ENCODE measurements at places on chromosomes 2 and 18. TPM values are rescaled to one million over a fixed set of nuclear protein-coding genes. Genes with fewer than 3 reads are reported as not detected.
A peak's percentile ranks its signal among the peaks of the same experiment; 100 is the strongest.

DNA sequence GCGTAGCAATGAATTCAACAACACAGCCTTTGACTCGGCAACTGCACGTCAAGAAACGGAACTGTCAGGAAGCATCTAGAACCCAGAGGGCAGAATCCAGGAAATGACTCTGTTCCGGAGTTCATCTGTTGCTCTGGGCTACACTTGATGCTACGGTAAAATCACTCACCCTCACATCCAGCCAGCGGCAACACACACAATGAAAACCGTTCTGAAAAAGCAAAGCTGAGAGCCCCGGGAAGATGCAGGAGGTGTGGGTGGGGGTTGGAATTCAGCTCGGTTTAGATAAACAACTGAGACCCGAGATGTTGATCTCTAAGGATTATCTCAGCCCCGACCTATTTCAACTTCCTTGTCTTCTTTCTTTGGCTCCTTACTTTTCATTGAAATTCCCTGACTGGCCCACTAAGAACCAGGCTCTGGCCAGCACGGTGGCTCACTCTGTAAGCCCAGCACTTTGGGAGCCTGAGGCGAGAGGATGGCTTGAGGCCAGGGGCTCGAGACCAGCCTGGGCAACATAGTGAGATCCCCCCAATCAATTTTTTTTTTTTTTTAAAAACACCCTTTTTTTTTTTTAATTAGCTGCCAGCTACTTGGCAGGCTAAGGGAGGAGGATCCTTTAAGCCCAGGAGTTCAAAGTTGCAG is 13.3 kb upstream of the RAB17 start:
- H3K4me3 ChIP-seq: peak overlapping the region; percentile 5
- H3K4me1 ChIP-seq: peaks cover 20% of the 10 kb centered on the region
- no peaks in the 10 kb centered on the region for H3K27me3 ChIP-seq
- H3K27ac ChIP-seq: peak overlapping the region; percentile 78

DNA sequence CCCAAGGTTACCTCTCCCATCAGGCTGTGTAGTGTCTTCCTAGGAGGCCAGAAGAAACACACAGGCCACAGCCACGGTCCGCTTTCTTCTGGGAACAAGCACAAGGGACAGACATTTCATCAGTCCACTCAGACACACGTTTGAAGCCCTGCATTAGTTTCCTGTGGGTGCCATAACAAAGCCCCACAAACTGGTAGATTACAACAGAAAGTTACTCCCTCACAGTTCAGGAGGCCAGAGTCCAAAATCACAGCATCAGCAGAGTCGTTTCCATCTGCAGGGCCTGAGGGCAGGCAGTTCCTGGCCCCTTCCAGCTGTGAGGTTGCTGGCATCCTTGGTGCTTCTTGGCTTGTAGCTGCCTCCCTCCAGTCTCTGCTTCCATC is 8.8 kb upstream of the PRLH start:
- H3K4me3 ChIP-seq: no peak overlapping the region
- peaks cover 10% of the 10 kb centered on the region for H3K27me3 ChIP-seq
- H3K27ac ChIP-seq: peak overlapping the region; percentile 18
- no peaks in the 10 kb centered on the region for H3K36me3 ChIP-seq
- peaks cover 12% of the 10 kb centered on the region for H3K4me1 ChIP-seq

GRCh38 chr18:55338978-55339650 is 248.9 kb downstream of the TCF4 start:
- peaks cover 2% of the 10 kb centered on the region for H3K4me1 ChIP-seq
- no peak overlapping the region for H3K27ac ChIP-seq
- no peaks in the 10 kb centered on the region for H3K36me3 ChIP-seq
- DNase-seq: no peak

The TMEM214 gene
- 54.1 TPM for total RNA-seq

GRCh38 chr18:41155025-41155424 is 800.0 kb upstream of the PIK3C3 start:
- no peak overlapping the region for H3K27ac ChIP-seq
- no peaks in the 10 kb centered on the region for H3K36me3 ChIP-seq
- H3K27me3 ChIP-seq: no peaks in the 10 kb centered on the region
- DNase-seq: no peak

- no peaks in the 10 kb centered on the region for H3K4me1 ChIP-seq
- H3K4me3 ChIP-seq: no peak overlapping the region
- no peak for DNase-seq
- no peaks in the 10 kb centered on the region for H3K36me3 ChIP-seq
Observed at GRCh38 chr2:17373741-17374140, 144.5 kb downstream of the RAD51AP2 start.

- H3K27me3 ChIP-seq: no peaks in the 10 kb centered on the region
- peak; percentile 36 for DNase-seq
- H3K27ac ChIP-seq: peak overlapping the region; percentile 78
- peaks cover 29% of the 10 kb centered on the region for H3K36me3 ChIP-seq
- H3K4me3 ChIP-seq: no peak overlapping the region
- peaks cover 56% of the 10 kb centered on the region for H3K4me1 ChIP-seq
Observed at GRCh38 chr2:168165397-168165796, 82.0 kb downstream of the STK39 start.

DNA sequence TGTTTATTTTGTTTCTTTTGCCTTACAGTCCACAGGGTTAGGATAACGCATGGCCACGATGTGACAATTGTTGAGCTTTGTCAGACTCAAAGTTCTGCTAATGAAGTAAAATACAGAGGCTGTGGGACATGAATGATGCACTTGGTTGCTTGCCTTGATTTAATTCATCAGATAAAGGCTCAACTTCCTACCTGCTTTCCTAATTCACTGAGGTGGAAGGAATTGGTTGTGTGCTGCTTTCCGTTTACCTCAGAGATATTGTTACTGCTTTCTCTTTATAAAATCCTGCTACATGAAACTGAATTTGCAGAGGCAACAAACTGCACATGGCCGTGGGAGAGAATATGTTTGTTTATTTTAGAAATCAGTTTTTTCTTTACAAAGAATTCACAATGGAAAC is 6.6 kb downstream of the RIT2 start:
- no peaks in the 10 kb centered on the region for H3K36me3 ChIP-seq
- no peaks in the 10 kb centered on the region for H3K27me3 ChIP-seq

GRCh38 chr2:30184035-30184434 is 37.2 kb downstream of the YPEL5 start:
- no peaks in the 10 kb centered on the region for H3K27me3 ChIP-seq
- no peak overlapping the region for H3K4me3 ChIP-seq

DNA sequence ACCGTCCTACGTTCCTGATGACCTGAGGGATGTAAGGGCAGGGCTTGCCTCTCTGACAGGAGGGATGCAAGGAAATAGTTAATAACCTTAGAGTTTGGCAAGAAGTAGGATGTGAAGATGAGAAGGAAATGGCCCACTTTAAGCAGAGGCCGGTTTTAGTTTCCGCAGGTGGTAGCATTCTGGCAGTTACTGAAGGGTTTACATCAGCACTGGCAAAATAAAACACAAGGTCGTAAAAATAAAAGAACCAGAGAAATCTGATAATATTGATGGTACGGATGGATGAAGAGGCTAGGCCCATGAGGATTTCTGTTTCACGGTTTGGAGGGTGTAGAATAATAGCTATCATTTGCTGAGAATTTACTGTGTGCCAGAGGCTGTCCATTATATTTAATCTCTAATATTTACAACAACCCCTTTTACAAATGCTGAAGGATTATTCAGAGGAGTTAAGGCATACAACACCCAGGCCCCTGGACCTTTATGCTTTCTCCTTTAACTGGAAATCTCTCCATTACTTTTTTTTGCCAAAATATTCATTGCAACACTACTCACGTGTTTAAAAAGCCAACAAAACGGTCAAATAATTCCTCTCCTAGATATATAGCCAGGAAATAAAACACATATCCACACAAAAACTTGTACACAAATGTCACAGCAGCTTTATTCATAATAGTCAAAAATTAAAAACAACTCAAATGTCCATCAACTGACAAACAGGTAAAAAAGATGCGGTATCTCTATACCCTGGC is 28.5 kb downstream of the DAPL1 start:
- H3K4me1 ChIP-seq: no peaks in the 10 kb centered on the region
- H3K36me3 ChIP-seq: no peaks in the 10 kb centered on the region
- no peaks in the 10 kb centered on the region for H3K27me3 ChIP-seq
- no peak overlapping the region for H3K4me3 ChIP-seq
- DNase-seq: no peak
- no peak overlapping the region for H3K27ac ChIP-seq

GRCh38 chr18:35106013-35106844 is 65.0 kb downstream of the MAPRE2 start:
- H3K27me3 ChIP-seq: no peaks in the 10 kb centered on the region

- H3K27me3 ChIP-seq: peaks cover 2% of the 10 kb centered on the region
- DNase-seq: no peak
- H3K4me3 ChIP-seq: no peak overlapping the region
- H3K4me1 ChIP-seq: no peaks in the 10 kb centered on the region
- H3K27ac ChIP-seq: no peak overlapping the region
Observed at GRCh38 chr2:216536734-216537210, 38.1 kb downstream of the RPL37A start.

DNA sequence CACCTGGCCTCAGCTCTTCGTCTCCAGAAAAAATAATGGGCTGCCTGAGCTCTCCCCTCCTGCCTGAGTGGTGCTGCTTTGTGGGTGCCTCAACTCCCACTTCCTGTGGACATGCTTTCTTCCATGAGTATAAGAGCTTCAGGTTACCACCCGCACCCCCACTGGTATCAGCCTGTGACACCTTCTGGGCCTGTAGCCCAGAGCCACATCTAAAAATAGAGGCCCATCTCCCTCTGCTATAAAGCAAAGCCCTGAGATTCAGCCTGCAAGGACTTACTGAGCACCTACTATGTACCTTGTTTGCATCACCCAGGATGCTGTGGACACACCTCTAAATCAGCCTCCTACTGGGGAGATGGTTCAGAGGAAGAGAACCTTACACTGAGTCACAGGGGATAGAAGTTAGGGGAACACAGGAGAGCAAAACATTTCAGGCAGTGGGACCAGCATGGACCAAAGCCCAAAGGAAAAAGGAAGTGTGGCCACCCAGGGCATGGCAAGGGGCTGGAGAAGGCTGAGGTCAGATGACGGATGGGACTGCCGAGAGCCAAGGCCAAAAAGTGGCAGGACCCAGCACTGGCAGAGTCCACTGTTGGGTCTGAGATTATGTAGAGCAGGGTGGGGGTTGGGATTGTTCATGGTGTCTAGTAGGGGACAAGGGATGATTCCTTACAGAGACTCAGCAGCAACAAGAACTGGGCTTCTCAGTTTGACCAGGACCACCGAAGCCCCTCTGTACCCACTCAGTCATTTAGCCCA is 123.7 kb upstream of the PPP1CB start:
- peaks cover 53% of the 10 kb centered on the region for H3K4me1 ChIP-seq
- peak overlapping the region; percentile 65 for H3K27ac ChIP-seq
- no peaks in the 10 kb centered on the region for H3K27me3 ChIP-seq
- no peak overlapping the region for H3K4me3 ChIP-seq

DNA sequence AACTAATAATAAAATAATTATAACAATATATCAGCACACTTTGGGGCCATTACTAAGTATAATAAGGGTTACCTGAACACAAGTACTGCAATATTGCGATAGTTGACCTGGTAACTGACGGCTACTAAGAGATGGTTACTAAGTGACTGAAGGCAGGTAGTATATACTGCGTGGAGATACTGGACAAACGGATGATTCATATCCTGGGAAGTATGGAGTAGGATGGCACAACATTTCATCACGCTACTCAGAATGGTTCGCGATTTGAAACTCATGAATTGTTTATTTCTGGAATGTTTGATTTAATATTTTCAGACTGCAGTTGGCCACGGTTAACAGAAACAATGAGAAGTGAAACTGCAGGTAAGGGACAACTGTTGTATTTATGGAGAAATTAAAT is 39.5 kb upstream of the FLACC1 start:
- H3K4me3 ChIP-seq: no peak overlapping the region
- peaks cover 18% of the 10 kb centered on the region for H3K36me3 ChIP-seq
- no peak overlapping the region for H3K27ac ChIP-seq
- H3K4me1 ChIP-seq: peaks cover 7% of the 10 kb centered on the region

DNA sequence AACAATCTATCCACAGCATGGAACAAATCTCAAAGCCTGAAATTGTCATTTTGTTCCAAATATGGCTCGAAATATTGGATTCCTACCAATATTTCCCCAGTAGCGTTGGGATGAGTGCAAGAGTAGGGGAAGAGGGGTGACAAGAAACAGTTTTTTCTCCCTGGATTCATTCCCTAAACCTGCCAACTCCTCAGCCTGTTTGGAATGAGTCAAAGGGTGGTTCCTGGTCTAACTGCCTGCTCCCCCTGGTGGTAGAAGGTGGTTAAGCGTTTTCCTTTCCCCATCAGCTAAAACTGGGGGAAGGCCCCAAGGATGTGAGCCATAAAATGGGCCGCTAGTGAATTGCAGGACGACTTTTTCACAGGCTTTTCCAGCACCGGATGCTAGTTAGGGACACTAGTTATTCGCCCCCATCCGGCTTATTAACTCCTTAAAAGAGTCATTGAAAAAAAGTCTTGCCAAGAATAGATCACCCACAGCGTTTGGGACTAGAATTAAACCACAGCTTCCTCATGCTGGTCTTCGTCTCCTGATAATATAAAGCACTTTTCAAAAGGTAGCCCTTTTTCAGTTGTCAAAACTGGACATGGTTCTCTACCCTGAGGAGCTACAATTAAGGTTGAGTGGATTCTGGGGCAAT is 72.5 kb downstream of the DHRS9 start:
- no peaks in the 10 kb centered on the region for H3K36me3 ChIP-seq
- H3K27me3 ChIP-seq: no peaks in the 10 kb centered on the region
- H3K4me3 ChIP-seq: no peak overlapping the region
- peak; percentile 74 for DNase-seq
- no peak overlapping the region for H3K27ac ChIP-seq
- H3K4me1 ChIP-seq: no peaks in the 10 kb centered on the region

DNA sequence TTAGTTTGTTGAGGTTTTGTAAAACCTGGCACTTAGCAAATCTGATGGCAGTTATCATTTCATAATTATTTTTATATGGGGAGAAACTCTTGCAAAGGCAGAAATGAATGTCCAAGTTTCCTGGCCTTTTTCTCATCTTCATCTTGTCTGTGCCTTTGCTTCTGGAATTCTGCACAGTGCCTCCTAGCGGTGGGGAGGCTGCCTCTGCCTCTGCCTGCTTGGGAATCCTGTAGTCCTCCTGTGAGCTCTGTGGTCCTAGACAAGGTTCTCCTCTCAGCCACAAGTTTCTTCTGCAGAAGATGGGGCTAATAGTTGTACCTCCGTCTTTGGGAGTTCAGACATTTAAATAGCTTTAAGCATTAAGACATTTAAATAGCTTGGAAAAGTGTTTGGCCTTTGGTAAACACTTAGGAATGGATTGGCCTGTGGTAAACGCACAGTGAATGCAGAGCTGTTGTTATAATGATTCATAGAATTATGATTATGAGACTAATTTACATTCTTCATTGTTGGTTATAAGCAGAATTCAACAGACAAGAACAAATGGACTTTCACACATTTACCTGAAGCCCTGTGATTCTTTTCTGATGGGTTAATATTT is 101.2 kb downstream of the ZNF236 start:
- H3K4me3 ChIP-seq: no peak overlapping the region
- H3K36me3 ChIP-seq: peaks cover 41% of the 10 kb centered on the region
- H3K27me3 ChIP-seq: no peaks in the 10 kb centered on the region
- DNase-seq: no peak

Data from activated CD8-positive, alpha-beta T cell treated with anti-CD3 and anti-CD28 coated beads for 36 hours (primary cell).